Lung (tissue), 17 donors: ENCODE measurements at places on chromosomes 11 and 22. TPM values are rescaled to one million over a fixed set of nuclear protein-coding genes. Genes with fewer than 3 reads are reported as not detected.

The TCN2 gene
- 39.9 TPM for total RNA-seq

The NOX4 gene
- total RNA-seq = 1.8 TPM

The TEX12 gene
- 0.74 TPM for total RNA-seq

The C11orf52 gene
- total RNA-seq = 16.0 TPM

The CCDC89 gene
- 6.5 TPM for total RNA-seq

The CHRNA10 gene
- total RNA-seq = 0.71 TPM

The GDPD4 gene
- not detected for total RNA-seq

The APLP2 gene
- 532 TPM for total RNA-seq

The CDHR5 gene
- total RNA-seq = not detected

The MPZL3 gene
- total RNA-seq = 12.4 TPM

The NLRP10 gene
- total RNA-seq = not detected

The RTN4RL2 gene
- total RNA-seq = 0.31 TPM

The C11orf16 gene
- 14.0 TPM for total RNA-seq

The TSSK2 gene
- 0.25 TPM for total RNA-seq

The GRM5 gene
- total RNA-seq = 1.2 TPM

The POU2F3 gene
- 2.9 TPM for total RNA-seq

The SCGB2A2 gene
- not detected for total RNA-seq

The APOL4 gene
- 9.8 TPM for total RNA-seq

The C11orf86 gene
- not detected for total RNA-seq

The SOX6 gene
- 13.9 TPM for total RNA-seq

The PHOX2A gene
- total RNA-seq = not detected

The RBM14 gene
- 67.8 TPM for total RNA-seq

The F2 gene
- 0.26 TPM for total RNA-seq

The LRRC74B gene
- total RNA-seq = 0.97 TPM

The KLHDC7B gene
- total RNA-seq = 1.0 TPM

The ART1 gene
- 0.80 TPM for total RNA-seq

The PLAAT2 gene
- 2.2 TPM for total RNA-seq

The TYR gene
- total RNA-seq = not detected

The CCDC188 gene
- 4.0 TPM for total RNA-seq

The TRIM34 gene
- total RNA-seq = 8.5 TPM

The MAML2 gene
- 20.5 TPM for total RNA-seq

The SLC6A5 gene
- not detected for total RNA-seq

The SPTBN2 gene
- 16.1 TPM for total RNA-seq

The AGBL2 gene
- total RNA-seq = 12.5 TPM

The PARVA gene
- total RNA-seq = 71.6 TPM

The TMEM191C gene
- 0.31 TPM for total RNA-seq

The PARVG gene
- 49.6 TPM for total RNA-seq

The MPZL2 gene
- total RNA-seq = 116 TPM

The CRYBB3 gene
- not detected for total RNA-seq

The TBRG1 gene
- 47.0 TPM for total RNA-seq

The SERPING1 gene
- 102 TPM for total RNA-seq

The FGF19 gene
- total RNA-seq = not detected

The TTC36 gene
- 0.95 TPM for total RNA-seq

The C22orf23 gene
- total RNA-seq = 4.2 TPM

The CALCB gene
- 0.11 TPM for total RNA-seq

The ABCC8 gene
- total RNA-seq = 3.9 TPM

The AQP11 gene
- total RNA-seq = 0.58 TPM
